ENCODE measurements at places on chromosomes 5 and 9.

DNA sequence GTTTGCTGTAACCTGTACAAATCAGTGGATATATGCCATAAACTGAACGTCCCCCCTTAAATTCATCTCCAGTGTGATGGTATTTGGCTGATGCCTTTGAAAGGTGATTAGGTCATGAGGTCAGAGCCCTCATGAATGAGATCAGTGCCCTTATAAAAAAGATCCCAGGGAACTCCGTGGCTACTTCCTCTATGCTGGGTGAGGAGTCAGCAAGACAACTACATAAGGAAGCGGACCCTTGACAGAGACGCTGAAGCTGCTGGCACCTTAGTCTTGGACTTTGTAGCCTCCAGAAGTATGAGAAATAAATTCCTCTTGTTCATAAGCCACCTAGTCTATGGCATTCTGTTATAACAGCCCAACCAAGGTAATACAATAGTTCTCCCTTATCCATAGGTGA is 215.1 kb upstream of the ZNF608 start:
- DNase-seq, result no peak

DNA sequence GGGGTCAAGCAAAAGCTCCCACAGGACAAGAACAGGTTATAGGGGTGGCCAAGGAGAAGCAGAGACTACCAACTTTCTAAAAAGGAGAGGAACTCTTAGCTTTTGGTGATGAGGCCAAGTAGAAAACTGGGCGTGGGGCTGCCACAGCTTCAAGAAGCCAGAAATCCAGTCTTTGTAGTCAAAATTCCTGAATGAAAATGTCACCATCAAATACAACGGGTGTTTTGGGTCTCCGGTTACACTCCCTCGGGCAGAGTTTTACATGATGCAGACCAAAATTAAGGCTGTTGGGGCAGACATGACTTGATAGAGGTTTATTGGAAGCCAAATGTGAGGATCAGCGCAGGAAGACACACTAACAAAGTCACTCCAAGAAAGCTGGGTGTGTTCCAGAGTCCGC is 29.4 kb upstream of the N4BP3 start:
- no peak for DNase-seq

DNA sequence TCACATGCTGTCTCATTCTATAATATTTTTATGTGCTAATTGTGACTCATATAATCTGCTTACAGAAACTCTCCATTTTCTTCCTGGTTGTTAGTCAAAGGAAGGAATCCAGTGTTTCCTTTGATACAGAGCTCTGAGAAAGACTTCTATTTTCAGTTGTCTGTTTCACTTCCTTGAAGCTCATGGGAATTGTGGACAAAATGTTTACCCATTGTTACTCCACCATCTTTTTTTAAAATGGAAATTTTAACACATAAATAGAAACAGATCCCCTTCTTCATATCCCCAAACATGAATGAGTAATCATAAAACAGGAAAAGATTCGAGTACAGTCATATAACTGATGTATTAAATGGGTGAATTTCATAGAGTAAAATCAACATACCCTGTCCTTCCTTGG is 42.0 kb upstream of the KCNN2 start:
- no peak for DNase-seq

- DNase-seq, result no peak
Observed at GRCh38 chr5:168724227-168724626, 145.1 kb upstream of the PANK3 start.

DNA sequence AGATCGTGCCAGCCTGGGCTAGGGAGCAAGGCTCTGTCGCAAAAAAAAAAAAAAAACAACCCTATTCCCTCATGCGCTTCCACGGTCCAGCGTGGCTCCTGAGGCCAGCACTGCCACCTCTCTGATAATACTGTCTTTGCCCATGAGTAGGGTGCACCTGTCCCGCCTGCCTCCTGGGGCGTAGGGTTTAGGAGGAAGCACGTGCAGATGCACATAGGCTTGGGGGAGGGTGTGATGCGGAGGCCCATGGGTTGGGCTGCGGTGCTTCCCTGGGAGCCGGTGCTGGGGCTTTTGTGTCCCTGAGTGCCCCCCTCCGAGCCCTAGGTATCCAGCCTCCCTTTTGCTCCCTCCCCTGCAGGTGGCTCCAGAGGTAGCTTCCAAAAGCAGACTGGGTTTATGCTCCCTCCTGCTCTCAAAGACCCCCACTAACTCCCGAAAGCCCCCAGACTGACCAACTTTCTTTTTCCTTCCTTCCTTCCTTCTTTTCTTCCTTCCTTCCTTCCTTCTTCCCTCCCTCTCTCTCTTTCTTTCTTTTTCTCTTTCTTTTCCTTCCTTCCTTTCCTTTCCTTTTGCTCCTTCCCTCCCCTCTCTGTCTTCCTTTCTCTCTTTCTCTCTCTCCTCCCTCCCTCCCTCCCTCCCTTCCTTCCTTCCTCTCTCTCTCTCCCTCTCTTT is 12.8 kb downstream of the FGFR4 start:
- no peak for DNase-seq

DNA sequence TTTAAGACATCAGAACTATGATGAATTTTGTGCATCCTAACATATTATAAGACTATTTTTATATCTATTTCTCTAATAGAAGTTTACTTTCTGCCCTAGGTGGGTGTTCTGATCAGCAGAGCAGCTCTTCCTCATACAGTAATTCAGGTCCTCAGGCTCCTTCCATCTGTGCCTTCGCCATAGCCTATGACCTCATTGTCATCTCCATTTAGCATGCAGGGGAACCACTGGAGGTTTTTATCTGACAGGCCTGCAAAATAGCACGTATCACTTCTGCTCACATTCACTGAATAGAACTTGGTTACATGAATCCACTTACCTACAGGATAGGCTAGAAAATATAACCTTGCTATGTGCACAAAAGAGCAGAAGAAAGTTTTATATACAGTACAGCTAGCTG is 159.4 kb upstream of the CCNH start:
- no peak for DNase-seq

GRCh38 chr5:98769210-98769958 is 4.1 kb upstream of the RGMB start:
- no peak for DNase-seq

GRCh38 chr5:10030219-10030831 is 219.4 kb downstream of the ATPSCKMT start:
- no peak for DNase-seq

- DNase-seq, result no peak
Observed at GRCh38 chr5:136087961-136088871, 44.4 kb upstream of the SMAD5 start.

DNA sequence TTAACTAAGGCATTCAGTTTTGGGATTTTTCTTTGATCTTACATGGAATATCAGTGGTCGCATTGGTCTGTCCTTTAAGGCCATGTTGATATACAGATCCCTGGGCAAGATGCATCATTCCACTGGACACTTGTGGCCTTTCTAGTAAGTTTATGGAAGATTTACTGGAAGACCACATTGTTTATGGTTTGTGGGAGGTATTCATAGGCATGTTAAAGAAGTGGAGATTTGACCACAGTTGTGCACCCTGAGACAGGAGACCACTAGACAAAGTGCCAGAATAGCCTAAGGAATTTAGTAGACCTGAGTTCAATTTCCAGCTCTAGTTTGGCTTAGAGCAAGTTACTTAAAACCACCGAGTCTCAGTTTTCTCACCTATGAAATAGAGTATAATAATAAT is 383.1 kb upstream of the PAPPA start:
- DNase-seq, result no peak

- DNase-seq, result no peak
Observed at GRCh38 chr5:39466846-39467245, 42.1 kb upstream of the DAB2 start.

GRCh38 chr9:1128046-1128445 is 77.9 kb downstream of the DMRT2 start:
- DNase-seq, result no peak

GRCh38 chr9:131114084-131114535 is 11.3 kb upstream of the NUP214 start:
- DNase-seq, result no peak

GRCh38 chr5:2387634-2388325 is 363.7 kb downstream of the IRX2 start:
- no peak for DNase-seq

GRCh38 chr5:96977228-96977627 is 41.3 kb downstream of the LNPEP start:
- DNase-seq, result no peak

Measured in activated gamma-delta T cell treated with anti-CD3 and anti-CD28 coated beads, Interleukin-2, amount 50 U/mL, for 16 hours (primary cell).